ENCODE measurements at places on chromosomes 12 and 14.

GRCh38 chr12:54560374-54560858 is 11.0 kb downstream of the PDE1B start:
- no peaks in the 10 kb centered on the region for H3K36me3 ChIP-seq
- peaks cover 3% of the 10 kb centered on the region for H3K4me1 ChIP-seq
- H3K27ac ChIP-seq: no peak overlapping the region
- DNase-seq: no peak
- no peak overlapping the region for H3K4me3 ChIP-seq

DNA sequence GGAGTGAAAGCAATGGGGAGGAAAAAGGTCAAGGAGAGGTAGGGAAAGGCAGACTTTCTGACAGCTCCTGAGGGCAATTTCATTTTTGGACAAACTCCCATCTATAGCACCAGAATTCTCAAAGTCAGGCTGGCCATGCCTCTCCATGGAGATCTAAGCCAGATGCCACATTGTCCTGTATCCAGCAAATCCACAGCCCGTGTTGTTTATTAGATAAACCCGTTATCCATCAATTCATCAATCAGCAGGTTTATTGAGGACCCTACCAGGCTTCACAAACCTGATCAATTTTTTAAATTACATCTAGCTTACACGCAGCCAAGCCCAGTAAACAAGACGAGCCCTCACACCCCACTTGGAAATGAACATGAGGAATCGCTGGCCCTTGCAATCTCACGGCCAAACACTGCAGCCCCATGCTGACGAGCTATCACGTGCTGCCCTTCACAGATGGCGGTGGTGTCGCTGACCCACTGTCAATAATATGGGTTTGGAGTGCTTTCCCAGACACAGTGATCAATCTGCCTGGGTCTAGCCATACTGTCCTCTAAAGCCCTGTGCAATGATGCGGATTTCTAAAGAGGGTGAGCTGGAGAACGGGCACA is 332.9 kb downstream of the DPF3 start:
- H3K36me3 ChIP-seq: no peaks in the 10 kb centered on the region
- H3K27ac ChIP-seq: no peak overlapping the region
- H3K27me3 ChIP-seq: no peaks in the 10 kb centered on the region
- no peak overlapping the region for H3K4me3 ChIP-seq
- no peak for DNase-seq
- peaks cover 9% of the 10 kb centered on the region for H3K4me1 ChIP-seq

- peaks cover 7% of the 10 kb centered on the region for H3K27me3 ChIP-seq
- peaks cover 13% of the 10 kb centered on the region for H3K4me1 ChIP-seq
- H3K36me3 ChIP-seq: no peaks in the 10 kb centered on the region
These were observed 116.6 kb upstream of the BCL2L14 start for GRCh38 chr12:11954181-11954580.

DNA sequence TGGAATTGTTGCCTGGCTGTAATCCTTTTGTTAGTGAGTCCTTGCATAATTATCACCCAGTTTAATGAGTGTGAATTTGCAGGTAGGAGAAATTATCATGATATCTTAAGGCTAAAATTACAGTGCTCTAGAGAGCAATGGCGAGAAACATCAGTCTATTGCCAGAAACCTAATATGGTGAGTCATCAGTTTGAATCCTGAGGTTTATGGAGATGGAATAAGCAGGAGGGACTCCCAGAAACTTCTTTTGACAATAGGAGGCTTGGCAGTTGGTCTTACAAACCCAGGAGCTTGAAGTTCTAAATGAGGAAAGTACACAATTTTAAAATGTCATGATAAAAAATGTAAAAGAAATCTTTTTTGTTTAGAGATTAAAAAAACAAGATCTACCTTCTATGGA is 31.5 kb upstream of the CRADD start:
- no peak overlapping the region for H3K27ac ChIP-seq
- no peaks in the 10 kb centered on the region for H3K27me3 ChIP-seq
- no peak for DNase-seq
- H3K4me1 ChIP-seq: no peaks in the 10 kb centered on the region

DNA sequence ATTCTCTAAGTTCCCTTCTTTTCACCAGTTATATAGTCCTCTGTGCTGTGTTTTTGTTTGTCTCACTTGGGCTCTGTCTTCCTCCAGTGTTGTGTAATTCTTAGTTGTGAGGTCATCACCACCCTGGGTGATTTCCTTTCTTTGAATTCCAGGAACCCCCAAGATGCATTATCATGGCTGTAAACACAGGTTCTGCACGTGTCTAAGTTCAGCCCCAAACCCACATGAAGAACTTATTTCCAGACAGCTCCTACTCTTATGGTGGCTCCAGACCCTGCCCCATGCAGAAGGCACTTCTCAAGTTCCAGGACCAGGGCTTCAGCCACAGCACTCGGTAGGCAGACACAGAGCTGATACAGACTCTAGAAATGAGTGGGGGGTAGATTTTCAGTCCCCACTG is 560.5 kb downstream of the BCL11B start:
- H3K4me3 ChIP-seq: no peak overlapping the region
- H3K36me3 ChIP-seq: no peaks in the 10 kb centered on the region
- peaks cover 16% of the 10 kb centered on the region for H3K27me3 ChIP-seq
- H3K4me1 ChIP-seq: no peaks in the 10 kb centered on the region
- no peak for DNase-seq
- no peak overlapping the region for H3K27ac ChIP-seq

- H3K27me3 ChIP-seq: no peaks in the 10 kb centered on the region
- no peak overlapping the region for H3K27ac ChIP-seq
These were observed 577.8 kb downstream of the AACS start for GRCh38 chr12:125643055-125643454.

- no peak for DNase-seq
- H3K36me3 ChIP-seq: no peaks in the 10 kb centered on the region
- H3K4me1 ChIP-seq: no peaks in the 10 kb centered on the region
- H3K4me3 ChIP-seq: no peak overlapping the region
- peaks cover 5% of the 10 kb centered on the region for H3K27me3 ChIP-seq
These were observed 63.3 kb upstream of the TBX3 start for GRCh38 chr12:114747012-114747858.

- peaks cover 4% of the 10 kb centered on the region for H3K36me3 ChIP-seq
- no peak overlapping the region for H3K4me3 ChIP-seq
- DNase-seq: no peak
- H3K27ac ChIP-seq: no peak overlapping the region
- H3K4me1 ChIP-seq: no peaks in the 10 kb centered on the region
These were observed 59.4 kb upstream of the AMIGO2 start for GRCh38 chr12:47139000-47139681.

- DNase-seq: no peak
- peaks cover 17% of the 10 kb centered on the region for H3K36me3 ChIP-seq
- H3K27ac ChIP-seq: no peak overlapping the region
- H3K4me1 ChIP-seq: peaks cover 13% of the 10 kb centered on the region
These were observed 18.7 kb upstream of the TAS2R14 start for GRCh38 chr12:10957741-10958140.

GRCh38 chr12:47882781-47883546 is 21.8 kb downstream of the VDR start:
- no peak overlapping the region for H3K27ac ChIP-seq
- no peaks in the 10 kb centered on the region for H3K27me3 ChIP-seq
- no peak for DNase-seq
- peaks cover 18% of the 10 kb centered on the region for H3K4me1 ChIP-seq
- peaks cover 4% of the 10 kb centered on the region for H3K36me3 ChIP-seq
- H3K4me3 ChIP-seq: no peak overlapping the region

DNA sequence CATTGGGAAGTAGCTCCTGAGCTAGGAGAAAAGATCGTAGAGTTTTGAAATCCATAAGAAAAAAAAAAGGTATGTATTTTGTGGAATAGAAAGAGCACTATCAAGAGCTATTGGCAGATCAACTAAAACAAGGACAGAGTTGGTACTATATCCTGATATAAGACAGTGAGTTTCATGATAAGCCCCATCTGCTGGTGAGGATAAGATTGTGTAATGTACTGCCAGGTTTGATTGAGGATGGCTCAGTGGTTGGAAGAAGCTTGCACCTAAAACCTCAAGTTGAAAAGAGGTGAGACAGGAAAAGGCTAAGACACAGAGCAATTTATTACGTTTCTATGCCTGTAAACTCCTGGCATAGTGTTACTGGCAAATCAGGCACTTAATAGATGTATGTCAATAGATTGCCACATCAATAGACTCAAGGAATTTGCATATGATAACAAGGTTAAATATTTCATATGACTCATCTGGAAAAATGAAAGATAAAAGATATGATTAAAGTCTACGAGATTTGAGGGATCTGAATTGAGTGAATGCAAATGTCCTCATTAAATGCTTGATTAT is 525.6 kb downstream of the FLRT2 start:
- H3K4me1 ChIP-seq: no peaks in the 10 kb centered on the region
- no peak overlapping the region for H3K4me3 ChIP-seq
- no peak overlapping the region for H3K27ac ChIP-seq
- H3K36me3 ChIP-seq: no peaks in the 10 kb centered on the region
- H3K27me3 ChIP-seq: no peaks in the 10 kb centered on the region

GRCh38 chr12:47824198-47824597 is 4.5 kb upstream of the HDAC7 start:
- H3K27ac ChIP-seq: no peak overlapping the region
- DNase-seq: no peak
- H3K4me1 ChIP-seq: peaks cover 71% of the 10 kb centered on the region
- no peaks in the 10 kb centered on the region for H3K36me3 ChIP-seq
- no peak overlapping the region for H3K4me3 ChIP-seq
- no peaks in the 10 kb centered on the region for H3K27me3 ChIP-seq

- H3K4me1 ChIP-seq: no peaks in the 10 kb centered on the region
- H3K4me3 ChIP-seq: no peak overlapping the region
- peaks cover 7% of the 10 kb centered on the region for H3K36me3 ChIP-seq
- no peak overlapping the region for H3K27ac ChIP-seq
These were observed 13.6 kb upstream of the TEX22 start for GRCh38 chr14:105384605-105385321.

GRCh38 chr12:48122065-48122834 is 3.1 kb downstream of the PFKM start:
- peaks cover 24% of the 10 kb centered on the region for H3K4me1 ChIP-seq
- H3K27ac ChIP-seq: no peak overlapping the region
- H3K36me3 ChIP-seq: peaks cover 16% of the 10 kb centered on the region
- no peak overlapping the region for H3K4me3 ChIP-seq
- no peaks in the 10 kb centered on the region for H3K27me3 ChIP-seq
- no peak for DNase-seq

- H3K27me3 ChIP-seq: peaks cover 14% of the 10 kb centered on the region
- H3K4me3 ChIP-seq: no peak overlapping the region
- no peak for DNase-seq
- no peaks in the 10 kb centered on the region for H3K36me3 ChIP-seq
- no peaks in the 10 kb centered on the region for H3K4me1 ChIP-seq
These were observed 1.0 kb downstream of the CACNA2D4 start for GRCh38 chr12:1917172-1918070.

GRCh38 chr14:103093856-103094405 is 594 bp upstream of the EXOC3L4 start:
- peaks cover 5% of the 10 kb centered on the region for H3K27me3 ChIP-seq
- H3K4me1 ChIP-seq: no peaks in the 10 kb centered on the region
- H3K27ac ChIP-seq: no peak overlapping the region
- H3K4me3 ChIP-seq: no peak overlapping the region
- DNase-seq: no peak

DNA sequence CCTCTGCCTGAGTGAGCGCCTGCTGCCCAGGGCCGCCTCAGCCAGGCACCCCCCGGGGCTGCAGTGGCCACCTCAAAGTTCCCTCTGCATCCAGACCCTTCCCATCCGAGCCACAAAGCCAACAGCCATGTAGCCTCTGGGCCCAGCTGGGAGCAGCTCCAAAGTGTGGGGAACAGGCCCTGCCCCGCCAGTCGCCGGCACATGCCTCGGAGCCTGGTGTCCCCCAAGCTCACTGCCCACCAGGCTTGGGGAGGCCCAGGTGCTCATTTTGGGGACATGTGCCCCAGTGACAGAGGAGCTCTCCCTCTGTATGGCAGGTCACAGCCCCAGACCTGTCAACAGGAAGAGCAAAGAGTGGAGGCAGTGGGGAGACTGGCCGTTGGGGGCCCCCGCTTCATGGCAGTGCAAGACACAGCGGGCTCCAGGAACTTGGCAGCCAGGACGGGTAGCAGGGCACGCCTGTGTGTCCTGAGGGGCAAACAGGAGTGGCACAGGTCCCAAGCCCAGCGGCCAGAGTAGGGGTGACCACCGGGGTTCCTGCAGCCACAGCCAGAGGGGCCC is 29.9 kb downstream of the JAG2 start:
- H3K27me3 ChIP-seq: peaks cover 6% of the 10 kb centered on the region
- DNase-seq: peak; percentile 86
- H3K36me3 ChIP-seq: peaks cover 14% of the 10 kb centered on the region
- H3K4me3 ChIP-seq: no peak overlapping the region

DNA sequence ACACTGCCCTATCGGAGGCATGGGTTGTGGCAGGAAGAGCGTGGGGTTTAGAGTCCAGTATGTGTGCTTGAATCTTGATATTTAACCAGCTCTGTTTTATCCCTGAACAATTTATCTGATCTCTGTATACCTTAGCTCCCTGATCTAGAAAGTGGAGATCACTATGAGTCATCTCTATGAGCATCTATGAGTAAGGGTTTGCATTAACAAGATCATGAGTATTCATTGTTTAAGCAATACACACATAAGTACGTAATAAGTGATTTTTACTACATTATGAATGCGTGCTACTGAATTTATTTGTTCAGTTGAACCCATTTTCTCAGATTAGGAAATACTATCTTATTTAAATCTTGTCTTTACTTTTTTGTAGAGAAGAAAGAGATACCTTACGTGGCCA is 49.4 kb downstream of the GPATCH2L start:
- no peak overlapping the region for H3K4me3 ChIP-seq
- peaks cover 2% of the 10 kb centered on the region for H3K4me1 ChIP-seq
- no peaks in the 10 kb centered on the region for H3K27me3 ChIP-seq
- no peak for DNase-seq
- peaks cover 51% of the 10 kb centered on the region for H3K36me3 ChIP-seq
- H3K27ac ChIP-seq: no peak overlapping the region

DNA sequence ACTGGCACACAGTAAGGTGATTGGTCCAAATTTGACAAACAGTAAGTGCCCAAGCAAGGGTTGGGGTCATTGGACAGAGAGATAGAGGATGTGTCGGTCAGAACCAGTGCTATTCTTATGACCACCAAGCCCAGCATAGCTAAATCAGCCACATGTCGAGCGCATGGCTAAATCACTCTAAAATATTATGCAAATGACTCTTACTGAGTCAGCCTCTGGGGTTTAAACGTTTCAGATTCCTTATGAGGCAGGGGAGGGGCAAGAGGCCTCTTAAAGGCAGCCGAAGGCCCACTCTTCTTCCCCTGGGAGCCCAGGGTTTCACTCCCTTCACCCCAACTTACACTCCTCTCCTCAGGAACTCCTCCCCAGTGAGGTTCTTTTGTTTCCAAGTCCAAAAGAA is 603 bp upstream of the ENDOU start:
- H3K27ac ChIP-seq: no peak overlapping the region
- H3K4me1 ChIP-seq: peaks cover 19% of the 10 kb centered on the region
- peaks cover 3% of the 10 kb centered on the region for H3K36me3 ChIP-seq
- no peak for DNase-seq
- H3K27me3 ChIP-seq: peaks cover 4% of the 10 kb centered on the region
- H3K4me3 ChIP-seq: no peak overlapping the region

DNA sequence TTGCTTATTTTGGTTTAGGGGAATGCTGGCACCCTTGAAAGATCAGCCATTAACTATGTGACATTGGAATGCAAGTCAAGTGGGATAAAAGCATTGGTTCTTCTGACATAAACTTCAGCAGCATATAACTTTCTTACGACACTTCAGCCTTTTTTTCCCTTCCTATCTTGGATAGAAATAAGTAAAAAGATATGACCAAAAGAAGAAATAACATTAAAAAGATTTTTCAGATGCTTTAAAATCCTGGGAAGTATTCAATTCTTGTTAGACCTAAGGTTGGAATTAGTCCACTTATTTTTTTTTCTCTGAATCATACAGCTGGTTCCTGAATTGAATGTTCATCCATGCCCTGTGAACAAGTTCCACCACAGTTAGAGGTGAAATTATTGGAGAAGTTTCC is 85.6 kb upstream of the TSPAN8 start:
- H3K27me3 ChIP-seq: no peaks in the 10 kb centered on the region
- peaks cover 47% of the 10 kb centered on the region for H3K4me1 ChIP-seq
- peaks cover 2% of the 10 kb centered on the region for H3K36me3 ChIP-seq
- DNase-seq: no peak
- H3K27ac ChIP-seq: peak overlapping the region; percentile 87

All from chondrocyte (in vitro differentiated cells).